ENCODE measurements at places on chromosomes 13 and 19.

DNA sequence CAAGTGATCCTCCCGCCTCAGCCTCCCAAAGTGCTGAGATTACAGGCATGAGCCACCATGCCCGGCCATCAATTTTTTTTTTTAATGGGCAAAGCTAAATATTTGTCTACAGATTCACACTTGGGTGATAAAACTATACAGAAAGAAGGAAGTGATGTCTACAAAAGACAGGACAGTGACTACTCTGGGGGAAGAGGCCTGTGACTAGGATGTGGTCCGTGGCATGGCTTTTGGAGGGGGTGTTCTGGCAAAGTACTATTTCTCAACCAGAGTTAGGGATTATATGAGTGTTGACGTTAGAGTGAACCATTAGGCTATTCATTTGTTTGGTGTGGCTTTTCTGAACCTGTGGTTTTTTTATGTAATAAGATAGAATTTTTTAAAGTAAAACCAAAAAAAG, 42.7 kb downstream of the INSR start:
- no peak for DNase-seq

DNA sequence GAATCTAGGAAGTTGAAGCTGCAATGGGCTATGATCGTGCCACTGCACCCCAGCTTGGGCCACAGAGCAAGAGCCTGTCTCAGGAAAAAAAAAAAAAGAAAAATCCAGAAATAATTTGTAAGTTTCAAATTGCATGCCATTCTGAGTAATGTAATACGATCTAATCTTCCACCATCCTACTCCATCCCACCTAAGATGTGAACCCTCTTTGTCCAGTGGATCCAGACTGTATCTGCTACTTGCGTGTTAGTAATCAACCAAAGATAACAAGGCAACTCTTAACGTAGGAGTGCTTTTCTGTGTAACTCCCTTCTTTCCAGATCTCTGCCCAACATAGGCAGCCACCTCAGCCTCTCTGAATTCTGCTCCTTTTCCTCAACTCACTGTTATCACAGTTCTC, 24.3 kb downstream of the RFC3 start:
- DNase-seq = no peak

DNA sequence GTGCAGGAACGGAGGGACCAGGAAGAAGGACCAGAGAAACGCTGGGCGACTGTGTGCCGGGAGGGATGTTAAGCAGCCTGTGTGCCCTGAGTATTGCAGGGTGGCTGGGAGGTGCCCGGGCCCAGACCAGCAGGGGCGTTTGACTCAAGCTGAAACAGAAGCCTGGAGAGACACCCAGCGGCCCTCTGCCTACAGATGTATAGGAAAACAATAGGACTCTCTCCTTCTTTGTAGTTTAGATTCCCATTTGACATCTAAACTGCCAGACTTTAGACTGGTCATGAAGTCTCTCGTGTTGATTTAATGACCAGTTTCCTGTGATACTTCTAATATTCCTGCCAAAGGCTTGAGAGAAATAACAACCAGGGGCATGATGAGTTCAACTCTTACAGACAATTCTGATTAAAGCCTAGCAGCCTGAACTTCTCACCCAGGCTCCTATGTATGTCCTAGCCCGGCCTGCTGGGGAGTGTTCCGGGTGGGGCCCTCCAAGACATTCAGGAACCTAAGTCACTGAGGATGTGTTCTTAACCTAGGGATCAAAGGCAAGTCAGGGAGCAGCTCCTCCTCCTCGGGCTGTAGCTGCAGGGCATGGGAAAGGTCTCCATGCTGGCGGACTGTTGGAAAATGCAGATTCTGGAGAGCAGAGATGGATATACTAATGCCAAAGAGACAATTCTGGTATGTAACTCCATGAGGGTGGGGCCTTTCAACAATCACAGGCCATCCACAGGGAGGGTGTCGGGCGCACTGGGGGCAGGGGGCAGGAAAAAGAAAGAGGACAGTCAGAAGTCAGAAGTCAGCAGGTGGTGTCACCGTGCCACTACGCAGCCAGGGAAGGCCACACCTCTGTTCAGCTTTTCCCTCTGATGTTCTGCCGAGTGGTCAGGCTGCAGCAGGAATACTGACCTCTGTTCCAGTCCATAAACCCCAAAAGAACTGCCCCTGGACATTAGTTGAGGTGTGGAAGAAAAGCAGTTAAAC, 131.8 kb downstream of the STARD13 start:
- no peak for DNase-seq

- no peak for DNase-seq
Measured at GRCh38 chr19:29269641-29270040, 56.7 kb upstream of the UQCRFS1 start.

- DNase-seq = no peak
Measured at GRCh38 chr13:30806784-30807183, 71.4 kb downstream of the ALOX5AP start.

DNA sequence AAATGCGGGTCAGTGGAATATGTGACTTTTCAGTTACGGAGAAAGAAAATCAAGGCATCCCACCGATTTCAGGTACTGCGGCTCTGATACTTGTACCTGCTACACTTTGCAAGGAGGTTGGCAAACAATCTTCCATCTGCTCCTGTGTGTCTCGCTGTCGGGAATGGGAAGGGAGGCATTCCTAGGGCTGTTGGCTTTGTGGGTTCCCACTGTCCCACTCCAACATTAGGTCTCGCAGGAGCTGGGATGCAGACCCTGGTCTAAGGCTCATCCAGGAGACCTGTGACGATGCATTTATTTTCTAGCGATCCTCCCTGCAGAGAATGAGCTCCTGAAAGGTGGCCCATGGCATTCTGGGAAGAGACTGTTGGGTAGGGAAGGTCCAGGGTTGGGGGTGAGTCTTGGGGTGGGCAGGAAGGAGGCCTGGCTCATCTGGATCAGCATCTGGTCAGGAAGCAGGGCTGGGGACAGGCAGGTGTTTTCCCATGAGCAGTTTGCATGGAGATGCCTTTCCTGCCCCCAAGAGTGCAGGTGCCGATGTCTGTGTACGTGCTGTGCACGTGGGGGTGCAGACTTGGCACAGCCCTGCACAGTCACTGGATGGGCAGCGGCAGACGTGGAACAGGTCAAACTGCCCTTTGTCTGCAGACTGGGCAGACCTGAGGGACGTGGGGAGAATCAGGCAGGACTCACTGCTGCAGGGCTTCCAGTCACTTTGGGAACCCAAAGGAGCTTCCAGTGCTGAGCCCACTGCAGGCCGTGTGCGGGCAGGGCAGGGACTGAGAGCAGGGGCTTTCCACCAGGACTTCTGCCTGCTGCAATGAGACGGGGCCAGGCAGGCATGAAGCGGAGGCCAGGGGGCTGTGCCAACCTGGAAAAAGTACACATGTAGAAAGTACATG, 152.4 kb downstream of the TEX29 start:
- no peak for DNase-seq

DNA sequence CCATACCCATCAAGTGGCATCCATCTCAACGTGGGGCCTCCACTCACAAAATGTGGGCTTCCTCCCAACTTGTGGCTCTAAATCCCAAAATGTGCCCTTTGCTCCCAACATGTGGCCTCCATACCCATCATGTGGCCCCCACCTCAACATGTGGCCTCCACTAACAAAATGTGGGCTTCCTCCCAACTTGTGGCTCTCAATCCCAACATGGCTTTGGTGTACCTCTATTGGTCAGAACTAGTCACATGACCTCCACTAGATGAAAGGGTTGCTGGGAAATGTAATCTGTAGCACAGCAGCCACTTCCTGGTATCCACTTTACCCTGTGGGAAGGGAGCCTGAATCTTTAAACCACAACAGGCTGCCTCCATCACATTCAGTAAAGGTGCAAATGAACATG, 10.1 kb upstream of the ACER1 start:
- no peak for DNase-seq

DNA sequence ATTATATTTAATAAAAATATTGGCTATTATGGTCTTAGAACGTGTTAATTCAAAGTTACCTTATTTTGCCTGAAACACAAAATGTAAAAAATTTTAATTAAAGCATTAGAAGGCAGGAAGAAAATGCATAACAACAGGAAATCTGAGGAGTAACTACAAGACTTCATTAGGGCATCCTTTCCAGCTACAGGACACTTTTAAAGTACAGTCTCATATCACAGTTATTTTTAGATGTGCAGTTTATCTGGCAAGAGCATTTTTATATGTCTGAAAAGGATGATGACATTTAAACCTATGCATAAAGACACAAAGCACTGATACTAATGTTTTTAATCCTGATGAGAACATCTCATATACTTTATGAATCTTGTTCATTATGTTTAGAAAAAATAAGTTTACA, 247.5 kb downstream of the VWA8 start:
- DNase-seq = no peak

DNA sequence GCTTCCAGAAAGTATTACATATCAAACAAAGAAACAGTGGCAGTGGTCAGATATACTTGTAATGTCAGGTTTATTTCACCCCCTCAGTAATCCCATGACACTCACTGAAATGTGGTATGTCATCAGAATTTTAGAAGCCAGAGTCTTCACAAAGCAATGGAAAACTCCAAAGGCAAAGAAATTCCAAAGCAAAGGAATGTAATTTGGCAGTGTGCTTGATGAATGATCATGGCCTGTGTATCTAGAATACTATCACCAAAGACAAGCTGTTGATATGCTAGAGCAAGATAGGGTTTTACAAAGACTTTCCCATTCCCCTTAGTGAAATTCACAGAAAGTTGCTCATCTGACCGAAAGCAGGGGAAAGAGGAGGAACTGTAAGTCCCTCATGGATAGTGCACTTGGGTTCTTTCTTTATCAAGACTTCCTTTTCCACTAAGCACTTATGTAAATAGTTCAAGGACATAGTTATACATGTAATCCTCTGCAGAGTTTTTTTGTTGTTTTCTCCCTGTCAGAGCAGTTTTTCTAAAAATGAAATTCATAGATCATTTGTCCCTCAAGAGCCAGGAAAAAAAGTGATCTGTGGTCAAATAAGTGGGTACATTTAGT, 243.4 kb downstream of the NHLRC3 start:
- no peak for DNase-seq

GRCh38 chr13:113663934-113664333, 3.1 kb upstream of the GRK1 start:
- DNase-seq = no peak

DNA sequence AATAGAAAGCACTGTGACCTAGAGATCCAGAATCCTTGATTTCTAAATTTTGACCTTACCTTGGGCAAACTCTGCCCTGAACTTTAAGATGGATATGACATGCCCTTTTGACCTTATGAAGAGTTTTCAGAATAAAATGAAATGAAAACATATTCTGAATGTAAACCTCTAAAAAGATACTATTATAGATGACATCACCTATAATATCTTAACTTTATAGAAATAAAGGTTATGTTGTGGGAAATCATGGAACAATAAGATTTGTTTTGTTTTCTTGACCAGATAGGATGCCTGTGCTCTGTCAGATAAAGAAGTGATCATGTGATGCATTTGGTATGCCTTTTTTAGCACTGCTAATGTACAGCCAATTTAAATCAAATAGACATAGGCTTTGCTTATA, 13.1 kb upstream of the LPAR6 start:
- DNase-seq = no peak

- no peak for DNase-seq
Measured at GRCh38 chr19:1275976-1276627, 772 bp downstream of the FAM174C start.

DNA sequence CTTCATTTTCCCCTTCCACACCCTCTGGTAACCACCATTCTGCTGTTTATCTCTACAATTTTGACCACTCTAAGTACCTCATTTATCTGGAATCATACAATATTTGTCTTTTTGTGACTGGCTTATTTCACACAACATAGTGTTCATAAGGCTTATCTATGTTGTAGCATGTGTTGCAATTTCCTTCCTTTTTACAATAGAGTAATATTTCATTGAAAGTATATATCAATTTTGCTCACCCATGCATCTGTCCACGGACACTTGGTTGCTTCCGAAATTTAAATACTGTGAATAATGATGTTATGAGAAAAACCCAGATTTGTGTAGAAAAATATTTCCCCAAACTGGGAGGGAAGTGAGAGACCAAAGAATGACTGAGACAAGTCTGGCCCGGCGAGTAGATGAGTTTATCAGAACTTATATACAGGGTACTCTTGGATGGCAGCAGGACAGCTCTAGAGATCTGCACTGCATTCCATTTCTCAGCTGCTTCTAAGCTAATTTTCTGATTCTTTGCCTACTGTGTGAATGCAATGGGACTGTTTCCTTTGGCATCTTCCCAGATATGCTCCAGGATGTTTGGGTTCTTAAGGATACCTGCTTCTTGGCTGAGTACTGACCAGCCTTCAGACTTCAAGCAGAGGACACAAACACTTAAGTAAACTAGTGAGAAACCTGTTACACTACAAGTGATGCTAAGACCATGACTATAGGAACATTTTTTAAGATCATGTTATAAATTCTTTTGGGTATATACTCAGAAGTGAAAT, 834.0 kb upstream of the PCDH9 start:
- no peak for DNase-seq

DNA sequence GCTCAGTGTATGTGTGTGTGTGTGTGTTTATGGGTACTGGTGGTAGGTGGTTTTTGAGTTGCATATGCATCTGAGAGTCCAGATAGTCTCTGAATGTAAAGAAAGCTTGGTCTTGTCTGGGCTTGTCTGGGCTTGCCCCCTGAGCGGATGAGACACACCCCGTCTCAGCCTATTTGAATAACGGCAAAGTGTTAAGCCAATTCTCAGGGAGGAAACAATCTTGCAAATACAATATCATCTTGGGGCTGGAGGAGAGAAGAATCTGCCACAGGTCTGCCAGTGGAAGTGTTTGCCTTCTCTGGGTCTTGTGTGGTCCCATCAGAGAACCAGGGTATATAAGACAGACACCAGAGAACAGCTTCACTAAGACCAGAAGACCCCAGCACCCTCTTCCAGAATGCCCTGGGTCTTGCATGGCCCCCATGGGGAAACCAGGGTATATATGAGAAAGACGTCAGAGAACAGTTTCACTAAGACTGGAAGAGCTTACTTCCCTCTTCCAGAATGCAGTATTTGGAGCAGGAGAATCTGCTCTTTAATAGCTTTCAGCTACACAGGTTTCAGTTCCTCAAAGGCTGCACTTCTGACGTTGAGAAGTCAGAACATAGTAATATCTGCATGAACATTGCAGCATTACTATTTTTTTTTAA, 13.3 kb downstream of the CD70 start:
- DNase-seq = no peak

DNA sequence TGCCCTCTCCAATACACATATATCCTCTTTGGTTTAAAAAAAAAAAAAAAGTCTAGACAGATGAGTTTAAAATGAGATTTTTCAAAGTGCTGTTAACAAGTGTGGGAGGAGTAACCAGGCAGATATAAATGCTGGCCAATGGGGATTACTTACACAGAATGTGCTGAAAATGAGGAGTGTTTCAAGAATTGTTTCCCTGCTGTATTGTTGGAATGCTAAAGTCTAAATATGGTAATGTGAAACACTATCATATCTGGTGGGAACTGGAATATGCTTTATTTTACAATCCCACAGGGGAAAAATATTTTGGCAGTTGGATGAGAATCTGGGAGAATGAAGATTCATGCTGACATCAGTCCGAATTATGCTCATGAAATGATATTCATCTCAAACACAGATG, 250.7 kb downstream of the DCT start:
- DNase-seq = no peak

GRCh38 chr13:93811071-93811737, 584.6 kb downstream of the GPC6 start:
- no peak for DNase-seq

- DNase-seq = no peak
Measured at GRCh38 chr13:79258489-79258888, 147.6 kb downstream of the RBM26 start.

- no peak for DNase-seq
Measured at GRCh38 chr13:33730147-33730546, 87.8 kb upstream of the RFC3 start.

- no peak for DNase-seq
Measured at GRCh38 chr13:43800828-43801227, 14.1 kb upstream of the ENOX1 start.
